Activated T-cell treated with anti-CD3 and anti-CD28 coated beads for 1 hour (primary cell): ENCODE measurements at places on chromosomes 4 and X.

- no peak for DNase-seq
Measured at GRCh38 chrX:120736989-120737388, 107.1 kb upstream of the C1GALT1C1 start.

DNA sequence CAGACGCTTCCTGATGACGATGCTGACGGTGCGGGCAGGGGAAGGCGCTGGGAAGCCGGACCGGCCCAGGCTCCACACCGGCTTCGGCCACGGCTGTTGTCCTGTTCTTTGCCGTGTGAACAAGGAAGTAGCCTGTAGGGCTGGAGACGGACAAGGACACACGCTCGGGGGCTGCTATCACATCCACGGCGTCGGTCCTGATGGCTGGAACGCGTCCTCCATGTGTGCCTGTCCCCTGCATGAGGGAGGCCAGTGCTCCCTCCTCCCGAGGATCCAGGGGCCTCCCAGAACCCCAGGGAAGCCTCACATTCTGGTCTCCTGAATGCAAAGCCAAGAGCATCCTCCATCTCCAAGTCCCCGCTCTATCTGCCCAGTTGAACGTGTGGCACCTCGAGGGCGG is 53.8 kb downstream of the ACOX3 start:
- DNase-seq, result no peak

DNA sequence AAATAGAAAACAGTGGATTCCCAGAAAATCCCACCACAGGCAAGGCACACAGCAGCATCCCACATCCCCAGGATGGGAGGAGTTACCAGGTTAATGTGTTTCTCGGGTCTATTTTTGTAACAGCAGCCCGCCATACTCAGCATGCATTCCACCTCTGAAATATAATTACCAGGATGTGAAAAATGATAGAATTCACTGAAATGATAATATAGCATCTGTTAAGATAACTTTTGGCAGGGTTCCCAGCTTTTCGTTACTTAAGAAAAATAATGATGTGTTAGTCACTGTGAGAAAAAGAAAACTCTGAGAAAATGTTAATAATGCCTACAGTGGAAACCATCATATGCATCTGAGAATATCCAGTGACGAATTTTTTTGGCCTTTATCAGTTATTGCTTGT is 87.1 kb downstream of the VCX2 start:
- DNase-seq, result no peak

GRCh38 chr4:33661636-33662035 is 2582.7 kb downstream of the ARAP2 start:
- no peak for DNase-seq

- DNase-seq, result no peak
Measured at GRCh38 chr4:15488136-15488535, 18.5 kb downstream of the CC2D2A start.
